ENCODE measurements at places on chromosomes 5 and 9.

- no peak for DNase-seq
These were observed 120.1 kb downstream of the XRCC4 start for GRCh38 chr5:83197326-83197967.

GRCh38 chr9:106286249-106286648 lies 576.7 kb upstream of the ZNF462 start:
- DNase-seq: no peak

- DNase-seq: no peak
These were observed 130.4 kb upstream of the BASP1 start for GRCh38 chr5:17087035-17087434.

- no peak for DNase-seq
These were observed 395 bp downstream of the TLN1 start for GRCh38 chr9:35731415-35732184.

- no peak for DNase-seq
These were observed 346 bp downstream of the ATOX1 start for GRCh38 chr5:151758141-151758429.

GRCh38 chr9:37410354-37410861 lies 12.1 kb upstream of the GRHPR start:
- DNase-seq: no peak

- DNase-seq: no peak
These were observed 201.8 kb downstream of the GLIS3 start for GRCh38 chr9:4098031-4098430.

DNA sequence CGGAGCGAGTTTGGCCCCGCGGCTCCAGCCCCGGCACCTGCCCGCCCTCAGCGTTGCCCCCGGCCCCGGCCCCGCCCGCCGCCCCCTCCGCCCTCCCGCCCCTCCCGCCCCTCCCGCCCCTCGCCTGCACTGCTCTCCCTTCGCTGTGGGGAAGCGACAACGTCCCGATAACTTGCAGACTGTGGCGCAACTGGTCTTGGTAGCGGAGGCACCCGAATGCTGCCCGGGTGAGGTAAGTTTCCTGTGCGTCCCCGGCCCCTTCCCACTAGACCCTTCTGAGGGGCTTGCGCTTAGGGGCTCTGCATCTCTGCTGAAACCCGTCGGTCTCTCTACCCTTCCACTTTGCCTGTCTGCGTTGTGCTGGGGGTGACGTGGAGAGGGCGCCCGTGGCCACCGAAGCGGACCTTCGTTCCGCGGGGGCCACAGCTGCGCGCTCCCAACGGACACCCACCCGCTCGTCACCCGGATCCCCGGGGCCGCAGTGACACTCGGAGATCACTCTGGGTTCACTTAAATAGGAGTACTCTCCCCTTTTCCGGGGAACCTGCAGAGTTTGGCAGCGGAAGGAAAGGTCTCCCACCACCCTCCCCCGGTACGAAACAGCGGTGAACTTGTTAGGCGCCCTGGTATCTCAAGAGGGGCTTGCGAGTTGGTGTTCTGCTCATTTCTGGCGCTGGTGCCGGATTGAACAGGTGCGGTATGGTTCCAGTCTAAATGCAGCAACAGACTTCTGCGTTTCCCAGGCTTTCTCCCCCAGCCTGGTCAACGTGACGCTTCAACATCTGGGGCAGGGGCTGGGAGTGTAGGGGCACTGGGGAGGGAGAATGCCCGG lies 707 bp downstream of the PIP5K1B start:
- peak; percentile 60 for DNase-seq

GRCh38 chr5:123433596-123433995 lies 10.4 kb upstream of the CEP120 start:
- no peak for DNase-seq

GRCh38 chr9:64066736-64067368 lies 1218.2 kb downstream of the FOXD4L5 start:
- DNase-seq: no peak

GRCh38 chr5:80960531-80961375 lies 590 bp downstream of the RASGRF2 start:
- DNase-seq: peak; percentile 38

DNA sequence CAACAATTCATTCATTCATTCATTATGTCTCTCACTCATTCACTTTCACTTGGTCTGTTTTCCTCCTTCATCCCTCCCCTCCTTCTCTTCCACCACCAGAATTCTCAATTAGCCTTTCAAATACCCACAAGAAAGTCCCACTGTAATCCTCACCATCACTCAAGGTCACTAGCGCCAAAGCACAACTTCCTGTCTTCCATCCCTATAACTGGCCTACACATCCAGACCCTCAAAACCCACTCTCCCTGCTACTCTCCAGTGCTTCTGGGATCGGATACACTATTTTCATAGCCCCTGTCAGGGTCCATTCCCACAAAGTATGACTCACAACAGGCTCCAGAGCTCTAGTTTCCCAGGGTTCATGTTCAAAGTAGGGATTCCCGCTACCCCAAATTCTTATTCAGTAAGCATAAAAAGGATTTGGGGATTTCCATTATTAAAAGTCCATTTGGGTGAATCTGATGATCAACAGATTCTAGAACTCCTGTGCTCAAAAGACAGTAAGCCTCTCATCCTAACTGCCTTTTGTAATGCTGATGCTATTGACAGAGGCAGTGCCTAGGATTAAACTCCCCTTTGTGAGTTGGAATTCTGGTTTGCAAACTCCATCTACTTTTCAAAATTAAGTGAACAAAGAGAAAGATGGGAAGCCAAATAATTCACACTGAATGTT lies 250.9 kb downstream of the SEMA5A start:
- DNase-seq: no peak

DNA sequence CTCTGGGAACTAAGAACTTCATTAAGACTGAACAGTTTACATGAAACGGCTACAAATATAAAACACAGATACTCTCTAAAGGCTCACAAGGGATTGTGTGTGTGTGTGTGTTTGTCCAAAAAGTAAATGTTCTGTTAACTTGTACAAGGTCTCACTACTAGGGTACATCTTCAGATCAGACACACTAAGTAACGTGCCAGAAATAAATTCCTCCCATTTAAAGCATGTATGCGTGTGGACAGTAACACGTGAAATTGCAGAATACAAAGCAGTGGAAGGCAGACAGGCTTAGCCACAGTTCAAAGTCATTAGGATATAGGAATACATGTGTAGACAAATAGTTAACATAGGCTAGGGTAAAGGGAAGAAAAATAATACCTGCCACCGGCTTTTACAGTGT lies 1.8 kb downstream of the BNC2 start:
- DNase-seq: no peak

GRCh38 chr5:102018690-102019089 lies 277.4 kb downstream of the SLCO4C1 start:
- no peak for DNase-seq

DNA sequence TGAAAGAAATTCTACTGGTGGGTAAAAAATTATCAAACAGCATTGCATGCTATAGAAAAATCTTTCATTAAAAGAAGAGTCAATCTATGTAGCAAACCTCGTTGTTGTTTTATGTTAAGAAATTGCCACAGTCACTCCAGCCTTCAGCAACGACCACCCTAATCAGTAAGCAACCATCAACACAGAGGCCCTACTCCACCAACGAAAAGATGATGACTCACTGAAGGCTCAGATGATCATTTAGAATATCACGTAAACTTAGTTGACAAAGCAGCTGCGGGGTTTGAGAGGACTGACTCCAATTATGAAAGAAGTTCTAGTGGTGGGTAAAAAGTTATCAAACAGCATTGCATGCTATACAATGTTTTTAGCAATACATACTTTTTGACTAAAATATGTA lies 242.6 kb downstream of the DRD1 start:
- DNase-seq: no peak

DNA sequence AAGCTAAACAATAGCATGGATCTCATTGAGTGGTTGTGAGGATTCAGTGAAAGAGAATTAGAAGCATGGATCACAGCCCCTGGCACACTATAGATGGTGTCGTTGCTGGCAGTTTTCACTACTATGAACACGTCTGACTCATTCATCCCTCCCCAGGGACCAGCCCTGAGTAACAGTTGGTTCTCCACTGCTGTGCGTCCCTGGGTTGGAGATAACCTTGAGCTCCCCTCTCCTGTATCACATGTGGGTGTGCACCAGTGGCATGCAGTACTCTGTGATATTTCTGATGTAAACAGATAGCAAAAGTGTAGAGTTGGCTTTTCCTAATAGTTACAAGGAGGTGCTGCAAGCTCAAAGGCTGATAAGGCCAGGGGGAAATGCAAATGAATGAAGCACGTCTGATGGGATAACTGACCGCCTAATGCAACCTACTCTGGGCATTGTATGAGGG lies 8.8 kb upstream of the LCP2 start:
- no peak for DNase-seq

- no peak for DNase-seq
These were observed 1043.0 kb upstream of the DMAC1 start for GRCh38 chr9:8842402-8843193.

DNA sequence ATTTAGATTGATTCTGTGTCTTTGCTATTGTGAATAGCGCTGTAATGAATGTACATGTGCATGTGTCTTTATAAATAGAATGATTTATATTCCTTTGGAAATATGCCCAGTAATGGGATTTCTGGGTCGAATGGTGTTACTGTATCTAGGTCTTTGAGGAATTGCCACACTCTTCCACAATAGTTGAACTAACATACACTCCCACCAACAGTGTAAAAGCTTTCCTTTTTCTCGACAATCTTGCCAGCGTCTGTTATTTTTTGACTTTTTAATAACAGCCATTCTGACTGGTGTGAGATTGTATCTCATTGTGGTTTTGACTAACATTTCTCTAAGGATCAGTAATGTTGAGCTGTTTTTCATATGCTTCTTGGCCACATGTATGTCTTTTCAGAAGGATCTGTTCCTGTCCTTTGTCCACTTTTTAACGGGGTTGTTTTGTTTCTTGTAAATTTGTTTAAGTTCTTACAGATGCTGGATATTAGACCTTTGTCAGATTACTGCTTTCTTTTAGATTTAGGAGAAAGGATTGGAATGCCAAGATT lies 125.0 kb upstream of the NR5A1 start:
- DNase-seq: no peak

DNA sequence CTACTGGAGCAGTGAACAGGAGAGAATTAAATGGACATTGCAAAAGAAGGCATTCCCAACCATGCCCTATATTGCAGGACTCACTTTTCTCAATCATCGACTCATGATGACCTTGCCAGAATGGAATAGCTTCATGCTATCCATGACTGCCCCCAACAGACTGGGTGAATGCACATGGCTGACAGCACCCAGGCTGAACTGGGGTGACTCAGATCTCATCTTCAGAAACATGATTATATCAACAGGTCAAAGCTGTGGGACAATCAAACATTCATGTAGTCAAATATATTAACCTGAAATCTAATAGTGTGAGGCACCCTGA lies 34.7 kb upstream of the MIER3 start:
- no peak for DNase-seq

DNA sequence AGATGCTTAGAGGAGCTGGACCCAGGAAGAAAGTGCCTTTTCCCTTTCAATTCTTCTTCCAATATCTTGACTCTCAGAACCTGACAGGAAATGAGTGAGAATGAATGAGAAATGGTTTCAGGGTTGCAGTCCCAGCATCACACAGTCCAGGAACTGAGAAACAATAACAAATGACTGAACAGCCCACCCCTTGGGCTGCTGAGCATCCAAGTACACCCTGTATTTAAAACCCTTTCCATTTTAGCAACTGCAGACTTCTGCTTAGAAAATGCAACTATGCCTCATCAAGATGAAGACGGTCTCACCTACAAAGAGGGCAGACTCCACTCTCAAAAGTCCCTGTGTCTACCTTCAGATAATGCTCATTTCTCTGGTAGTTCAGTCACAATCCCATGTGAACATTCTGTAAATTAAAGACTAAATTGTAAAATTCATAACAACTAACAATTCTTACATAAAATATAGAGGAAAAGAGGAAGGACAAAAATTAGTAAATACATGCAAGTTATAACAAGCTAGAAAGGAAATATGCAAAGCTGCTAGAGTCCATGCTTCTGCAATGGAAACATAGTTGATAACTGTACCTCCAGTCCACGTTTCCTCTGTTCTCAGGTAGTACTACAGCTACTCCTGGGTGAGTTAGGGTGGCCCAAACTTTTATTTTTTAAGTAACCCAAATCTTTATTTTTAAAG lies 316.5 kb downstream of the ICE1 start:
- DNase-seq: no peak
